ENCODE measurements at places on chromosomes 2 and 18.

- no peak for DNase-seq
Observed at GRCh38 chr2:219426068-219426443, 7.9 kb downstream of the DES start.

- peak; percentile 6 for DNase-seq
Observed at GRCh38 chr2:160405077-160405867, 88.3 kb downstream of the RBMS1 start.

DNA sequence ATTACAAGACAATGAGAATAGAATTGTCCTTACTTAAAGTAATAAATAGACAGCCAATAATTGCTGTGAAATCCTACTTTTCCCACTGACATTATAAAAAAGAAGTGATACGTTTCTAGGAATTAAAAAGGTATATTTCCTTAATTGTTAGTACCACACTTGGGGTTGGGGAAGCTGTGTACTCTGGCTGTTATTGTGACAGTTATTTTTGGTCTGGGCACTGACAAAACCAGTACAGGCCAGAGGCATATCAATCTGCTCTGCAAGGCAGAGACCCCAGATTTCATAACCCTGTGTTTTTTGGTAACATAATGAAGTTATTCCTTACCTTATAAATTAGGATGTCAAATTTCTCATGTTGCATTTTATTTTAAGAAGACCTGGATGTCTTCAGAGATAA lies 66.5 kb downstream of the RAB10 start:
- DNase-seq = no peak

DNA sequence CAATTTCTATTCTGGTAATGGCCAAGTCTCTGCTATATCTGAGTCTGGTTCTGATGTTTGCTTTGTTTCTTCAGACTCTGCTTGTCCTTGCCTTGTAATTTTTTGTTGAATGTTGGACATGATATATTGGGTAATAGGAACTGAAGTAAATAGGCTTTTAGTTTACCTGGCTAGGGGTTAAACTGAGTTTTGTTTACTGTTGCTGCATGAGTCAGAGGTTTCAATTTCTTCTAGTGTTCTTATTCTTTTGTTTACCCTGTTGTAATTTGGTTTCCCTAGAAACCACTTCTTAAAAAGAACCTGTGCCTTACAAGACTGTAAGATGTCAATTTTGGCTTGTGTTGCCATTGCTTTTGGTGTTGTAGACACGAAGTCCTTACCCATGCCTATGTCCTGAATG lies 285.0 kb upstream of the KCNH7 start:
- peak; percentile 30 for DNase-seq

DNA sequence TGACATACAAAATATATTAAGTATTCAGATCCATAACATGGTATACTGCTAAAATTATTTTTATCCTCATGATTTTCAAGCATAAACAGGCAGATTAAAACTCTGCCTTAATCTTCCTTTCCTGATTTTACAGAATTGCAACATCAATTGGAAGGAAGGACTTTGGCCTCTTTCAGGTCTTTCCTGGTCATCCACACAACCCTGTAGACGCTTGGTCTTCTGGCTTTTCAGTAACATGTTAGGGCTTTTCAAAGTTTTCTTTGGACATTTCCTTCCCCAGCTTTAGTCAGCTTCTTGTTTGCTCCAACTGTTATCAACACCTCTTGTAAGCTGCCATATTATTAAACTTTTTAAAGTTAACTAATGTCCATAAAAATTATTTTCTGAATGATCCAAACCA lies 1364.9 kb upstream of the NRXN1 start:
- DNase-seq = no peak

DNA sequence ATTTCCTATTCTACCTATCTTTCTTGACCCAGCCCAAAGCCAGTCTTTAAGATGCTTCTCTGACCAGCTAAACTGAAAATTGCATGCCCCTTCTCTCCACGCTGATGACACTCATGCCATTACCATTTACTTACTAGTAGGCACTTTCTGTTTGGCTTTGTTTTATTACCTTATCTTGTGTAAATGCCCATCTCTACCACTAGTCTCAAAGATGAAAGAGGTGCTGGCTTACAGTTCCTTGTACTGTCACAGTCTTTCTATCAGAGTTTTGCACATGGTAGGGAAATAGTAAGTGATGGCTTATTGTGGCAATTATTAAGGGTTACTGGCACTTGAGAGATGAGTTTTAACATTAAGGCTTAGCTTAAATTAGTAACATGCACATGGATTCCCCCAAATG lies 352.1 kb downstream of the RBM43 start:
- no peak for DNase-seq

- no peak for DNase-seq
Observed at GRCh38 chr2:225042800-225043167, 516 bp upstream of the DOCK10 start.

GRCh38 chr2:145927131-145927950 lies 1407.4 kb upstream of the ZEB2 start:
- no peak for DNase-seq

- peak; percentile 66 for DNase-seq
Observed at GRCh38 chr2:43059183-43059897, 167.1 kb downstream of the ZFP36L2 start.

DNA sequence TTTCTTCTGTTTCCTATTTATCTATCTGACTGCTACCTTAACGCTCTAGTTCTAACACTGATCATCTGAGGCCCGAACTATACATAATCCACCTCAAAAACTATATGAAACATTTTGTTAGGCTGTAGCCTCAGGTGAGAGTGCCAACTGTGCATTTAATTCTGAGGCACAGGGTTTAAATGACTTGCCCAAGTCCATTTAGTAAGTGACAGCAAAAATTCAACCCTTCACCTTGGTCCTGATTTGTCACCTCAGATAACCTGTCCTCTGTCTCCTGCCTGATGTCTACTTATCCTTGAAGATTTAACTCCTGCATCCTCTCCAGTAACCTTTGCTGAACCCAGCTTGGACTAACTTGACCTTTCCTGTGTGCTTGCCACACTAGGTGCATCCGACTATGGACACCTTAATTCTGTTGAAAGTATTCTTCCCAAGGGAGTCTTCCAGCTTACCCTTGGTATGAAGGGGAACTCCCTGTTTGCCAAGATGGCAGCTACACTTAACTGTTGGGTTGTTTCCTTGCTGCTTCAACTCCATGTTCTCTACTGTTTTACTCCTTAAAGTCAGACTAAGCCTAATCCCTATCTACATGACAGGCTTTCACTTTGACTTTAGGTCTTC lies 23.5 kb downstream of the CD302 start:
- peak; percentile 7 for DNase-seq

DNA sequence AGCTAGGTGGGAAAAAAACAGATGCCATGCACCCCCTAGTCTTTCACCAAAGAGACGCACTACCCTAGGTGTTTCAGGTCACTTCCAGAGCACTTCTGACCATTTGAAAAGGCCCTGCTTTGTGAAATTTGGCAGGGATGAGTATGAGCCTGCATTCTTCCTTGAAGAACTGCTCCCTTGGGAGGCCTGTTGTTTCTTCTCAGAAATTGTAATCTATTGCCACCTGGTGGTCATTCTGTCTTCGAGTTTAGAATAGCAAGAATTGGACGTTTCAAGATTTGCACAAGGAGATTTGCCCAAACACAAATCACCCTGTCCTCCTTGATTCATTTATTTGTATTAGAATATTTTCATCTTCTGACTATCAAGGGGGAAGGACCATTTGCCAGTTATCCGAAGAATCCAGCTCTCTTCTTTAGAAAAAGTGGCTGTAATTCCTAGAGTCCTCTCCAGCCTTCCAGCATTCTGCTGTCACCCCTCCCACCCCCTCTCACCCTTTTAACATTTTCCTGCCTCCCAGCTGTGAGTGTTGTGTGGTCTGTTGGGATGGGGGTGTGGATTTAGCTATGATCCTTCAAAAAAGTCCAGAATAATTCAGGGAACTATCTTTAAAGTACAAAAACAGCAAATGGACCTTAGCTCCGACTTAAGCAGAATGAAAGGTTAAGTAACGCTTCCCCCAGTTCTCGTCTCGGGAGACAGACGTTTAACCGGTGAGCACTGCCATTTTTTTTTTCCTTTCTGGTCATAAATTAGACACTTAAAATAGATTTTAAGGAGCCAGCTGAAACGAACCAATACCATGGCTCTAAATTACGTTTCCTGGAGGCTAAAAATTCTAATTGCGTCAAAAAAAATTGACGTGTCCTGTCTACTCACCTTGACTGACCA lies 3.7 kb upstream of the GAD1 start:
- DNase-seq = peak; percentile 93

GRCh38 chr18:21155443-21155842 lies 43.8 kb upstream of the ROCK1 start:
- DNase-seq = no peak

DNA sequence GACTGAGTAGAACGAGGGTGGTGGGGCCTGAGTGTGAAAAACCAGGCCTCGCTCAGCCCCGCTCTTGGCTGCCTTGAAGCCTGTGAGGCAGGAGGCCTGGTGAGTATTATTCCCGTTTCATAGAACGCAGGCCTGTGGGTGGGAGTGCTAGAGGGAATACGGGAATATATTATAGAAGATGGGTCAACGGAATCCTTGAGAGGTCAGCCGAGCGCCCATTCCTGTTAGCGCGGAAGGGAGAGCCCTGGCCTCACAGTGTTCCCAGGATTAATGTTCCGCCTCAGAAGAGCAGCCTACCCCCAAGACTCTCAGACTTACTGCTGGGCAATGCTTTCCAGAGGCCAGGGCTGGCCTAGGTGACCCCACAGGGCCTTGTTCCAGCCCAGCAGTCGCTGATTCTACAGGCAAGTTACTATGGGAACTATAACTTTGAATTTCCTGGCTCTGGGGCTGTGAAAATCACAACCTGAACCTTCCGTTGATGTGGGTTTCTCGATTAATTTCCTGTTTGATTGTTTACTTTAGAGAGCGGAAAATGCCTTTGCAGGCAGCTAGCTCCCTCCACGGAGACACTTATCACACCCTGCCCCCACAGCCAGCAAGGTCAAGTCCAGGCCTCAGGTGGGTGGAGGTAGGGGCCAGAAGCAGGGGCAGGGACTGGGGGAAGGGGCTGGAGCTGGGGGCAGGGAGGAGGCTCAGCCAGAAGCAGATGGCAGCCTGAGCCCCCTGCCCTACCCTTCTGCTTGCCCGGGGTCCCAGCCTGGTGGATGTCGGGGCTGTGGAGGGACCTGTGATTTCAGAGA lies 108.3 kb downstream of the SMAD7 start:
- no peak for DNase-seq

DNA sequence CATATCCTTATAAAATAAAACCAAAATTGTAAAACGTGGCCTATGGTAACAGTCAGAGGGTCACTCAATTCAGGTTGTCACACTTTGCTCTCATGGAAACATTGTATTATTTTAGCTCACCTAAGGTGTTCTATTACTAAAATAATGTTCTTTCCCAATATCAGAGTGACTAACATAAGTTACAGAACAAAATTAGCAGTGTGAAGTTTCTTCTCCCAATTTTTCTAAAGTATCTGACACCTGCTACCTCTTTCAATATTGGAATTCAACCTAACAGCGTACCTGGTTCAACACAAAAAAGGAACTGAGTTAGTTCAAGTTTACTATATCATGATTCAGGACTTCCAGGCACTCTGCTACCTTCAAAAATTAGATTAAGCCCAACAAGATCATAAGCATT lies 190.4 kb downstream of the ZEB2 start:
- no peak for DNase-seq

DNA sequence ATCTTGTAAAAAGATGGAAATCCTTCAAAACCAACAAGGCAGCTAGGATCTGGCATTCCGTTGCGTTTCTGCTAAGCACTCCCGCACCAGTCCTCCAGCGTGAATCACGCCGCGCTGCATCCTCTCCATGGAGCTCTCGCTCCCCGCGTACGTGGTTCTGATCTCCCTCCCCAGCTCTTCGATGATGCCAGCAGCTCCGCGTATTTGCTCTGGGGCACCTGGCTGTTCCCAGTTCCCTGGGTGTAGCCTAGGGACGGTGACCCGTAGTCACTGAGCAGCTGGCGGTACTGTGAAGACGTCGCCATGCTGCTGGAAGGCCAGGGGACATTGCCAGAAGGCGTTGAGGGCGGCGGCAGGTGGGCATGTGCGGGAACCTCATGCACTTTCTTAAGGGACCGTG lies 407.5 kb downstream of the RNF144A start:
- no peak for DNase-seq

- DNase-seq = no peak
Observed at GRCh38 chr2:135471106-135471505, 59.9 kb downstream of the ZRANB3 start.

GRCh38 chr2:161708350-161708975 lies 84.2 kb downstream of the SLC4A10 start:
- DNase-seq = peak; percentile 32

DNA sequence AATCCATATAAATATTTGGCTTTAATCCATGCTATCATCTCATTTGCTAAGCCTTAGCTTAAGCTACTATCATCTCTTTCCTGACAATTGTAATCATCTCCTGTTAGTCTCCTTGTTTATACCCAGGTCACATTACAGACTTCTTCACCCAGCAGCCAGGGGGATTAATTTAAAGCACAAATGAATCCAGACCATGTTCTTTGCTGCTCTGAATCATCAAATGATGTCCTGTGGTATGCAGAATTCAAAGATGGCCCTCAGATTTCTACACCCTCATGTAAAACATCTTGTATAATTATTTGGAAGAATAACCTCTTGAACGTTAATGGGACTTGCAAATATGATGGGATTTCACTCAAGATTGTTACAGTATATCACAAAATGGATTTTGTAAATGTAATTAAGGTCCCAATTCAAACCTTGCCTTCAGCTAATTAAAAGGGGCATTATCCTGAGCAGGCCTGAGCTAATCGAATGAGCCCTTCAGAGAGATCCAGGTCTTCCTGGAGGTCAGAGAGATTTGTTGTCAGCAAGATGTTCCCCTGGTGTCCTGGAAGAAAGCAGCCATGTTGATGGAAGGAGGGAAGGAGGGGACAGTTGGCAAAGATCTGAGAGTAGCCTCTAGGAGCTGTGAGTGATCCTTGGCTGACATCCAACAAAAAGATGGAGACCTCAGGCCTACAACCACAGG lies 241.1 kb upstream of the MMADHC start:
- peak; percentile 19 for DNase-seq

DNA sequence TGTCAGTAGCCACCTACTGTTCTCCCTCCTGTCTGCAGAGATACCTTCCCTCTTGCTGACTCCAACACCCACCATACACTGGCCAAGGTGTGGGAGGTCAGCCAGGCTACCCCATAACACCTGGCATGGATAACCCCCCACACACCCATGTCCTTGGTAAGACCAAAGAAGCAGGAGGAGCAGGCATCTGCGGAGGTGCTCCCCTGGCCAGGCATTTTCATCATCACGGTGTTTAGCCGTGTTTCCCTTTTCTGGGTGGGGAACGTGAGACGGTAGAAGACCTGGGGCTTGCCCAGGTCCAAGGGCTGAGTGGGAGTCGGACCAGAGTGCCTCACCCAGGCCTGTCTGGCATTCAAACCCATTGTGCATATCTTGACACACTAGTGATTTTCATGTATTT lies 150.3 kb downstream of the SMAD7 start:
- DNase-seq = no peak

- no peak for DNase-seq
Observed at GRCh38 chr2:231533086-231533776, 3.0 kb upstream of the NMUR1 start.

Measured in NCI-H69 (cell line).